SJCRH30 (cell line): ENCODE measurements at places on chromosomes 5 and 9. TPM values are rescaled to one million over a fixed set of nuclear protein-coding genes. Genes with fewer than 3 reads are reported as not detected.

Gene TRAF1
- total RNA-seq = 0.25 and 0.26 TPM in 2 replicates

Gene ADGRD2
- total RNA-seq = not detected in 2 replicates

Gene ALDH1A1
- 1.0 and 1.6 TPM in 2 replicates for total RNA-seq

Gene ST8SIA4
- total RNA-seq = 0.73 and 0.91 TPM in 2 replicates

GRCh38 chr9:130198501-130199179, 26.4 kb downstream of the NCS1 start:
- no peak for DNase-seq

Gene NDUFS6
- total RNA-seq = 39.2 and 50.9 TPM in 2 replicates

Gene SAXO1
- not detected in 2 replicates for total RNA-seq

Gene PCDHGA11
- total RNA-seq = 1.3 and 1.4 TPM in 2 replicates

DNA sequence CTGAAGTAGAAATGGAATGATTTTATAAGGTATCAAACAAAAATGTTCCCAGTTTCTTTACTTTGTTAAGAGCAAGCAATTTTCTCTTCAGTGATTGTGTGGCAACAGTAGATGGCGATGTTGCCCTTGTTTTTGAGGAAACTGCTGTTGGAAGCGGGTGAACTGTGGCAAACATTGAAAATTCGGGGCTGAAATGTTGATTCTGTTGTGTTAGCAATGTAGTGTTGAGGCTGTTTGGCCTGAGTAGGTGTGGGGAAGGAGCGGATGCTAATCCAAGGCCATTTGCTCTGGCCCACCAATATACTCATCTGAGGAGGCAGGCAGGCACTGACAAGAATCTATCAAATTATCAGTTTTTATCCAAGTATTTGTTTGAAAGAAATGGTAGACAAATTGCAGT, 129.8 kb downstream of the SLC12A2 start:
- peak; percentile 56 for DNase-seq

GRCh38 chr5:55502759-55503158, 32.0 kb downstream of the PLPP1 start:
- DNase-seq = no peak

Gene AMBP
- total RNA-seq = 0.55 and 0.81 TPM in 2 replicates

DNA sequence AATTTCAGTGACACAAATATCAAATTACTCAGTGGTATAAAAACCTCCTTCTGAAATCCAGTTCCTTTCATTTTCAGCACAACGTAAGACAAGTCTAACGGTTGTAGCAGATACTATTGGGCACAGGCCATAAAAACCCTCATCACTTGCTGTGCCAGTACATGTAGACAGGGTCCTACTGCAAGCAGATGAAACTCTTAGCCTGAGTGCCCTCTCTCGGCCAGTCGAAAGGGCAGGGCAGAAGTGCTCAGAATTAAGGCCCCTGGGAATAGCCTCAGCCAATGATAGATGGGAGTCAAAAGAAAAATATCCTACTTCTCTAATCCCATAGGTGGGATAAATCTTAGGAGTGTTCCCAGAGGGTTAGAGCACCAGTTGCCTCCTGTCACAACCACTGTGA, 168.5 kb upstream of the FER start:
- no peak for DNase-seq

- no peak for DNase-seq
Observed at GRCh38 chr5:56080375-56081052, 85.8 kb upstream of the IL6ST start.

DNA sequence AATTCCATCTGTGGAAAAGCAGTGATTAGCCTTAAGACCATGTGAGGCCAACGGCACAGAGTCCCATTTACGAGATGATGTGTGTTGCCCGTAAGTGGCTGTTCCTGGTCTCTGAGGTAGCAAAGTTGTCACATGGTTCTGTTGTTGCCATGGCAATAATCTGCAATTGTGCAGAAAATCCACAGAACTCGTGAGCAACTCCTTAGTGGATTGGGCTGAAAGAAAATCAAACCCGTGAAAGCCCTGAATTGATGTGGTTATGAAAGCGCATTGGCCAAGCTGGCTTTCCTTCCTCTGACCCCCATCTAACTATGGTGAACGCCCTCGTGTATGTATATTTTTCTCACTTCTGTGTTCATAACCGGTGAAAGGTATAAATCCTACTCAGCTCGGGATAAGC, 614.7 kb downstream of the EBF1 start:
- no peak for DNase-seq

DNA sequence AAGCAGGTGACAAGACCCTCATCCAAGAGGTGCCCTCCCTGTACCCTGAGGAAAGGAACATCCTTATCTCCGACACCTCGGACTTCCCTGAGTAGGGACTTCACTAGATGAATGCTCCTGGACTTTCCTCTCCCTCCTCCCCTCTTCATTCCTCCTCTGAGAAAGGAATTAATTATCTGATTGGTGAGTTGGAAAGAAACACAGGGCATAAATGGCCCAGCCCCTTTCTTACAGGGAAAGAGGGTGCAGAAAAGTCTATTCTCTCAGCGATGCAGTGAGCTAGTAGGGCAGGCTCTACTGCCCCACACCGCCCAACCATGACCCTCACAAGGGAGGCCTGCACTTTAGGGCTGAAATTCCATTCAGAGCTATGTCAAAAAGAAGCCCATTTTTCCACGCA, 87.5 kb downstream of the TTC39B start:
- DNase-seq = no peak

DNA sequence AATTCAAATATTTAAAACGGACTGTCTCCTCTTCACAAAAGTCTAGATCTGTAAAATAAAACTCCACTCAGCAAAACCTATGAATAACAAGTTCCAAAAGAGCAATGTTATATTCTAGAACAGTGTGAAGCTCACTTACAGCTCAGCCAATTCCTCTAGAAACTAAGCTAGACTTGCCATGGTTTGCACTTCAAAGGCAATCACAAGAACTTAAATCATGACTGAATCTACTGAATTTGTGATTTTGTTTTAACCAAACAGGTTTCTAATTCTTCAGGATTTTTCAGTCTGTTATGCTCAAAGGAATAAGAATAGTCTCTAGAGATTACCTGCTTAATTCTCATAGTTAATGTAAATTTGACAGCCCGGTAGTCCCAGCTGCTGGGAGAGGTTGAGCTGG, 1.4 kb upstream of the PKD2L2 start:
- no peak for DNase-seq

Gene IL17B
- total RNA-seq = 1.5 and 3.3 TPM in 2 replicates

GRCh38 chr5:96344678-96345577, 88.1 kb downstream of the PCSK1 start:
- DNase-seq = peak; percentile 63
